WTC11 (cell line): ENCODE measurements at places on chromosomes 3 and 15.

DNA sequence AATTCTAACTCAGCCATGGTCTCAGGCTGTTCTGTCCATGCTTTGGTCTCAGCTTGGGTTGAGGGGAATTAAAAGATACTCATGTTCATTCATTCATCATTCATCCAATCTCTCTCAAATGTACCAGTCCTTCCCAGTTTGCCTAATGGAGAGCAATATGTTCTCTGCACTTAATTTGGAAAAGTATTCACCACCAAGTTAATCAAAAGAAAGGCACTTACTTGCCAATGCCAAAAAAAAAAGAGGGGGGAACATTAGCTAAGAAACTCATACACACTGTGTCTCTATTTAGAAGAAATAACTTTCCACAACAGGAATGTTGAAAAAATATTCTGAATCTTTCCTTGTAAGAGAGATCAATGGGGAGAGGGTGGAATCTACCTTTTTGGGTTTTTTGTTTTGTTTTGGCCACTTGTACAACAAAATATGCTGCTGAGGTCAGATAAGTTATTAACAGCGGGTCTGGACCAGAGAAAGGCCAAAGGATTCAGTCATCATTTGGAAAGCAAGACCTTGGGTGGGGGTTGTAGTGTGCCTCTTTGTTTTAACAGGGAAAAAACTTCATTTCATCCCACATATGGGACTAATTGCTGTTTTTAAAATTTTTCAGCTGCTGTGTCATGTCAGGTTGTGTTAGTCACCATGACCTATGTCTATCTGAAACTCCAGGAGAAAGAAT is 152.3 kb downstream of the FBN1 start:
- DNase-seq, result no peak

DNA sequence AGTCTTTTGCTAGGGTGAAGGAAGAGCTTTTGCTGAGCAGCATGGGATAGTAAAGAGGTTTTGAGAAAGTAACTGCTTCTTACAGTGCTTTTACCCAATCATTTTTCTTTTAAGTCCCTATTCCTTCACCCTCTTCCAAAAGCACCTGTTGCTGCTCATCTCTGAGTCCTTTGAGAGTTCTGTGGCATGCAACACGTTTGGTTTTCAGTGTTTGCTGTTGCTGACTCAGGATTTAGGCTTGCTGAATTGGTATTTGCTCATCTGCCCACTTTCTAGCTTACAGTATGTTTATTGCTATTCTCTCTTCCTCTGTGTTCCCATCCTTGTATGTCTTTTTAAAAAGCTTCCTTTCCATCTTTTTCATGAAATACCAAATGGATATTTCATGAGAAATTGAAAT is 55.9 kb upstream of the THRB start:
- no peak for DNase-seq

DNA sequence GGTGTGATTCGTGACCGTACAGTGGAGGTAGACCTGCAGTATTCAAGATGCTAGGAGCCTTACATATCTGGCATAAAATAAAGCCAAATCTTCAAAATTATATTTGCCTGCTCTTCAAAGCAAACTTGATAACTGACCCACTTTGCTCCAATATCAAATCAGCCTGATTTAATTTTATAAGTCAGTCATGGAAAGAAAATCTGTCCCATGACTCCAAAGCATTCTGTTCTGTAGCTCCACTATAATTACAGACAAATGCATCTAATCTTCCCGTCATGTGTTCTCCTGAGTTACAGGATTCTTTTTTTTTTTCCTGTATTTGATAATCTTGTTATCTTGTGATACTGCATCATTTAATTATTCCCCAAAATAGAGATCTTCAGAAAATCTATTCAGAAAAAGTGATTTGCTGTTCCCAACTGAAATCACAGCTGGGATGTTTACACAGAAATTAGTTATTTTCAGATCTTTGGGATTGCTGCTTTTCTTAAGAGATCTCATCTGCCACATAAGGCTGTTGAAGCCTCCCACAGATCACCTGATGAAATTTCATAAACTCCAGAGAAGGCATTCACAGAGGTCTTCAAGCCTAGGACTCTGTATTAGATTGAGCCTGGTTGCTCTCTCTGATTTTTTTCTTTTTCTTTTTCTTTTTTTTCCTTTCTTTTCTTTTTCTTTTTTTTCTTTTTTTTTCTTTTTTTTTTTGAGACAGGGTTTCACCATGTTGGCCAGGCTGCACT is 27.2 kb downstream of the TIMP4 start:
- DNase-seq, result no peak

DNA sequence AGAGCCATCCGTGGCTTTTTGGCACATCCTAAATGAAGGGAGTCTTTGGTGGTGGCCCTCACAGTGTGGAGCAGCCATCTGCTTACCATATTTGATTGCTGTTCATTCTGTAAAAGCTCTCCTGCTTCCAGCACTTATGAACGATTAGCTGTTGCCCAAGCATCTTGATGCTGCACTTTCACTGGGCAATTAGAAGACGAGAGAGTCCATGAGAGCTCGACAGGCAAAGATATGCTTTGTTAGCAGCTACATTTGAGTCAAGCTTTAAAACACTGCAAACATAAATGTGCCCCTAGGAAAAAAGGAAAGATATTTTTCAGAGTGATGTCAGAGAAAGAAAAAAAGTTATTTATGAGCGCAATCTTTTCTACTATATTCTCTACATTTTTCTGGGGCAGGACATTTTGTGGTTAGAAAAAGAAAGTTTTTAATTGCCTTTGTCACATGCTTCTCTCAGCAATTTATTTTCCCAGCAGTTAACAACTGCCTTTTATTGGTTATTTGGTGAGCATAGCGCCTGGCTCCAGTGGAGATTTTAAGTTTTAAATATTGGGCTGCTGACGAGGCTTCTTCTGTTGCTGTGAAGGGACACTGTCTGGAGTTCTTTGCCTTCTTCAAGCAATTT is 468.4 kb downstream of the C3orf38 start:
- no peak for DNase-seq

- no peak for DNase-seq
Observed at GRCh38 chr3:188271226-188271914, 117.4 kb downstream of the LPP start.

DNA sequence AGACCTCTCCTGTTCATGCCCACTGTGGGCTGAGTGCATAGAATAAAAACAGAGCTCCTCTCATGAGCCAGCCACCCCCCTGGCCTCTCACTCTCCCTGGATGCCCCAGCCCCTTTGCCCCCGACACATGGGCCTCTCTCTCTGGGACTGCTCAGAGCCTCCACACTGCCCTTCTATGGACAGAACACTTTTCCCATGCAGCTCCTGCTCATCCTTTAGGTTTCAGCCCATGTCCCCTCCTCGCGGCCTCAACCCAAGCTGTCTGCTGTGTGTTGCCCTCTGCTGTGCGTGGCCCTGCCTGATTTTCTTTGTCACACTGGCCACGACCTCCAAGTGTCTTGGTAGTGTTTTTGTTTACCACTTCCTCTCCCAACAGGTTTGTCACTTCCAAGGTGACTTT is 20.7 kb upstream of the PRR23E start:
- no peak for DNase-seq

DNA sequence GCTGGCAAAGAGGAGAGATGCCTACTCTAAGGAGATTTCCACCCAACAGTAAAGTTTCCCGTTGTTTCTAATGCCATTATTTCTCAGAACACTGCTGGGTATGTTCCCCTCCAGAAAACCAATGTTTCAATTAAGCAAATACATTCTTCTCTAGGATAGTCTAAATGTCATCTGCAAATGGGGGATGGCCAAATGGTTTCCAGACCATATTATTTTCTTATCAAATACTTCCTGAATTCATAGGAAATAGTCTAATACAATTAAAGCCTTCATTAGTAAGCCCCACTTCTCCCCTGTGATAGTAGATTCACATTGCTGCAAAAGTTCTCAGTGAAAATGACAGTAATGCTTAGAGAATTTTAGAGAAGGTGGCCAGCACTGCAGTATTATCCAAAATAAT is 716.6 kb downstream of the GRM7 start:
- no peak for DNase-seq

DNA sequence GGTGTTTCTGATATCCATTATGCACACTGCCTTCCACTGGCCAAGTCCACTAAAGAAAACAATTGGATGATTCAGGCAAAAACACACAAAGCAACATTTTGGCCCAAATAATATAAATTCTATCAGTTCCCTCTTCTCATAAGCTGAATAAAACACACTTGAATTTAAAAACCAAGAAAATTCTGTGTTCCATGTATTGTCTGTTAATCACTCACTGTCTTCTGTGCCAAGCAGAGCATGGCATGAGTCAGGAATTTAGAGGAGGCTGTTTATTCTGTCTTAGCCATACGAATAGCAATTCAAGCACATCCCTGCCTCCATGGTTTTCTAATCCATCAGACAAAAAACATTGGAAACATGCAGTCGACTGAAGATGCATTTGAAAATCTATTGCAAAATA is 215.6 kb upstream of the UMPS start:
- no peak for DNase-seq
